ENCODE measurements at places on chromosomes 2 and 18. TPM values are rescaled to one million over a fixed set of nuclear protein-coding genes. Genes with fewer than 3 reads are reported as not detected.

Gene DLX1
- polyA plus RNA-seq, result 5.9 TPM

Gene RAB31
- polyA plus RNA-seq, result 19.1 TPM

Gene SP140
- 0.19 TPM for polyA plus RNA-seq

Gene SCN9A
- 0.07 TPM for polyA plus RNA-seq

Gene MEP1B
- polyA plus RNA-seq, result not detected

Gene CENPO
- polyA plus RNA-seq, result 16.9 TPM

Gene D2HGDH
- polyA plus RNA-seq, result 13.0 TPM

Gene DES
- polyA plus RNA-seq, result 0.03 TPM

Gene UGT1A6
- 7.4 TPM for polyA plus RNA-seq

Gene SLC5A7
- not detected for polyA plus RNA-seq

Gene R3HDM1
- polyA plus RNA-seq, result 18.6 TPM

Gene ZC3H6
- 0.59 TPM for polyA plus RNA-seq

Gene CD226
- polyA plus RNA-seq, result 0.14 TPM

Gene PRSS56
- polyA plus RNA-seq, result not detected

Gene MOCOS
- 4.3 TPM for polyA plus RNA-seq

Gene RUFY4
- polyA plus RNA-seq, result not detected

Gene NFU1
- 60.1 TPM for polyA plus RNA-seq

Gene GALR1
- polyA plus RNA-seq, result not detected

Gene NEU4
- polyA plus RNA-seq, result not detected

Gene ZNF396
- 0.36 TPM for polyA plus RNA-seq

Gene TCF23
- polyA plus RNA-seq, result 0.02 TPM

Data from foreskin keratinocyte (primary cell).